ENCODE measurements at places on chromosomes 2 and 18. TPM values are rescaled to one million over a fixed set of nuclear protein-coding genes. Genes with fewer than 3 reads are reported as not detected.

GRCh38 chr2:241777170-241777685, 606 bp downstream of the GAL3ST2 start:
- H3K36me3 ChIP-seq: no peaks in the 10 kb centered on the region
- H3K27me3 ChIP-seq: no peaks in the 10 kb centered on the region
- no peak for DNase-seq
- H3K4me1 ChIP-seq: no peaks in the 10 kb centered on the region
- H3K27ac ChIP-seq: no peak overlapping the region

GRCh38 chr2:136207665-136208064, 89.7 kb upstream of the CXCR4 start:
- peaks cover 42% of the 10 kb centered on the region for H3K4me1 ChIP-seq
- no peak for DNase-seq
- H3K27me3 ChIP-seq: no peaks in the 10 kb centered on the region
- H3K36me3 ChIP-seq: no peaks in the 10 kb centered on the region
- H3K27ac ChIP-seq: peak overlapping the region; percentile 65
- no peak overlapping the region for H3K4me3 ChIP-seq

The MC2R gene
- total RNA-seq: 0.05 TPM

DNA sequence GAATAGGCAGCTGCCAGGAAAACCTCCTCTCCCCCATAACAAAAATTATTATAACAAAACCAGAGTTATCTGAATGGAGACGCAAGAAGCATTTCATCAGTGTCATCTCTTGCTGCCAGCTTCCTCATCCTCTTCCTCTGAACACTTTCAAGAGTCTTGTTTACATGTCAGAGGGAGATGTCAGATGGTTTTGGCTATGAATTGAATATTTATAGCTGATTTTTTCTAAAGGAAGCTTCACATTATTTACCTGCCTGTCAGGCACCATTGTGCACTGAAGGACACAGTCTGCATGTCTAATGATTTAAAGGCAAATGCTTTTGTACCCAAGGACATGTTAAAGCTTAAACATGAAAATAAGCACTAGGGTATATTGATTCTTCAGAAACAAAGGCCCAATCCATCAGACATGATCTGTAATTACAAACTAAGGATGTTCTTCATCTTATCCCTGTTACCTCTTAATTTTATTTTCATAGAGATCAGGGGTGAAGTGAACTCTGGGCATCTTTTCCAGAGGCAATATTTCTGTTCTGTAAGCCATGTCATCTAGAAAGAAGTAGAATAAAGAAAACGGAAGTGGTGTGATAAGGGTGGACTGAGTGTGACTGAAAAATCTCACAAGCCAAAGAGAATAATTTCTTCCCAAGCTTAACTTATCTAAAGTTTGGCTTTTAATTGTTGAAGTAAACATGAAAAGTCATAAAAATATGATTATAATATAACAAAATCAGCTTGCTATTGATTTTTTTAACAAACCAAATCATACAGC, 168.7 kb downstream of the ANKRD44 start:
- H3K4me1 ChIP-seq: peaks cover 42% of the 10 kb centered on the region
- H3K27ac ChIP-seq: no peak overlapping the region
- no peak for DNase-seq
- H3K36me3 ChIP-seq: no peaks in the 10 kb centered on the region
- no peak overlapping the region for H3K4me3 ChIP-seq

DNA sequence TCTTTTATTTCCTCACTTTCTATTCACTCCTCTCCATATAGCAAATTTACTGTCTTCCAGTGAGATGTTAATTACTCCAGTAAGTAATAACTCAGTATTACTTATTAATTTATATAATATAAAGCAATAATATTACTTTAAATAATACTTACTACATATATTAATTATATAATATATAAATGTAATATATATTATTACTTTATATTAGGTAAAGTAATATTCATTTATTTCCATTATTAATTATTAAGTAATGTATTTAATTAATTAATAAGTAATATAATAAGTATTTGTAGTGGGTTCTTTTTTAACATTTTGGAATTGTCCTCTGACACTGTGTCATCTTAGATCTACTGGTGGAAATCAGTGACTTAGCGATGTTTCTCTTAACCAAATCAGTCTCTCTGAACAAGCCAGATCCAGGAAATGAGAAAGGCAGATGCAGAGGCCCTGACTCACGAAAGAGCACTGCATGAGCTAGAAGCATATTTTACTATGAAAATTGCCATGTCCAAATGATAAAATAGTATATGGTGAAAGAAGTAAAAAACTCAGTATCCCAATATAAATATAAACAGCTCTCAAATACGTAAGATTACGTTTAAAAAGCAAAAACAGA, 115.9 kb downstream of the DSEL start:
- DNase-seq: no peak
- H3K36me3 ChIP-seq: no peaks in the 10 kb centered on the region
- no peaks in the 10 kb centered on the region for H3K27me3 ChIP-seq
- no peaks in the 10 kb centered on the region for H3K4me1 ChIP-seq

The DSG4 gene
- total RNA-seq: under 0.01 TPM

The SKA1 gene
- total RNA-seq: 11.5 TPM

DNA sequence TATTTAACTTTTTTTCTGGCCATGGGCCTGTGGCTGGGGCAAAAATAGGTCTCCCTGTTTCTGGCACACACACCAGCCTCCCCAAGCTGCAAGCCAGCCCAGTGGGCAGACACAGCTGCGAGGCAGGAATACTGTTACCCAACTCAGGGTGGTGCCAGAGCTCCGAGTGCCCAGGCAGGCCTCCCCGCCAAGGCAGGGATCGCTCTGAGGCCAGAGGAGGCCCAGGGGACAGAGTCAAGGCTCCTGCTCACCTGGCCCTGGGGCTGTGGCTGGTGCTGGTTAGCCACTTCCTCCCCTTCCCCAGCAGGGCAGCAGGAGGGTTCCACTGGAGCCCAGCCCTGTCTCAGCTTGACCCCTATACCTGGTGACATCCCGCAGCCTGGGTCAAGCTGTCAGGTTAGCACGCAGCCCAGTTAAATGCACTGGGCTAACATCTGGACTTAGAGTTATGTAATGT, 67.1 kb upstream of the EPAS1 start:
- no peak for DNase-seq
- no peaks in the 10 kb centered on the region for H3K36me3 ChIP-seq
- no peak overlapping the region for H3K27ac ChIP-seq
- H3K27me3 ChIP-seq: no peaks in the 10 kb centered on the region

DNA sequence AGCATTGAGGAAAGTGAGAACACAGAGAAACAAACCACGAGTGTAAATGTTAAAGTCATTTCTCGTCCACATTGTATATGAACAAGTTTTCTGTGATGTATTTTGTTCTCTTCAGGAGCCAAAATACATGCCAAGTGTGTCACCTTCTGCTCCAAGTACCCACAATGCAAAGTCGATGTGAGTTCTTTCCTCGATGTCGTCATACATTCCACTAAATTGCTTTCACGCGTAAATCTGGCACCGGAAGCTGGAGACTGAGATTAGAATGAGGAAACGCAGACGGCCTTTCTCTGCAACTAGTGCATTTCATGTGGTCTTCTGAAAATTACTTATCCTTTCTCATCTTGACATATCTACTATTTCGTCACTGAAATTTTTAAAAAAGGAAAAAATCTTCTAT, 118.5 kb upstream of the SALL3 start:
- DNase-seq: no peak
- no peak overlapping the region for H3K4me3 ChIP-seq
- no peak overlapping the region for H3K27ac ChIP-seq
- H3K4me1 ChIP-seq: no peaks in the 10 kb centered on the region
- no peaks in the 10 kb centered on the region for H3K27me3 ChIP-seq
- H3K36me3 ChIP-seq: no peaks in the 10 kb centered on the region

The TXNDC2 gene
- not detected for total RNA-seq

The MARCHF7 gene
- 118 TPM for total RNA-seq

GRCh38 chr2:203817147-203817546, 50.4 kb upstream of the CTLA4 start:
- no peak overlapping the region for H3K27ac ChIP-seq
- DNase-seq: no peak
- no peak overlapping the region for H3K4me3 ChIP-seq
- H3K27me3 ChIP-seq: no peaks in the 10 kb centered on the region
- H3K4me1 ChIP-seq: peaks cover 34% of the 10 kb centered on the region

DNA sequence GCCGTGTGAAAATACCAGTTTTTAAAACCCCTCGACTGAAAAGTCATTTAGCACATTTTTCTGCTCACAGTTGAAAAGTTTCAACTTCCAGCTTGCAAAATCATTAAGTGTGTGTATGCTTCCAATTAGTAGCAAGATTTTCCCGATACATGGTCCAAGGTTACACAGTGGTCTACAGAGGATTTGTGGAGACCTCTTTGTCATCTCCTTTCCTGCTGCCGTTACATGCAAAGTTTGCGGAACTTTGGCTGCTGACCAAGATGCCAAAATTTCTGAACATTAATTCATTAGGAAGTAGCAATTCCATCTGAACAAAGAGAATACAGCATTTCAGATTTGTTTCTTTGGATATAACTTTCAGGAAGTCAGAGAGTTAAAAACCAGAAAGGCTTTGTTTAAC, 474.6 kb downstream of the PLCL1 start:
- no peak for DNase-seq
- no peak overlapping the region for H3K4me3 ChIP-seq
- H3K36me3 ChIP-seq: no peaks in the 10 kb centered on the region

The WDFY1 gene
- total RNA-seq: 35.0 TPM

GRCh38 chr18:35740656-35741055, 159.1 kb downstream of the GALNT1 start:
- no peaks in the 10 kb centered on the region for H3K4me1 ChIP-seq
- H3K36me3 ChIP-seq: no peaks in the 10 kb centered on the region
- no peak overlapping the region for H3K27ac ChIP-seq
- DNase-seq: no peak
- no peak overlapping the region for H3K4me3 ChIP-seq

GRCh38 chr2:12416600-12416999, 300.1 kb upstream of the TRIB2 start:
- no peak overlapping the region for H3K27ac ChIP-seq
- H3K4me1 ChIP-seq: peaks cover 4% of the 10 kb centered on the region
- no peaks in the 10 kb centered on the region for H3K36me3 ChIP-seq
- no peak for DNase-seq
- no peaks in the 10 kb centered on the region for H3K27me3 ChIP-seq
- no peak overlapping the region for H3K4me3 ChIP-seq

GRCh38 chr18:24930478-24930877, 421.5 kb downstream of the ZNF521 start:
- H3K4me3 ChIP-seq: no peak overlapping the region
- peaks cover 13% of the 10 kb centered on the region for H3K4me1 ChIP-seq
- no peaks in the 10 kb centered on the region for H3K36me3 ChIP-seq
- H3K27me3 ChIP-seq: no peaks in the 10 kb centered on the region
- DNase-seq: no peak

DNA sequence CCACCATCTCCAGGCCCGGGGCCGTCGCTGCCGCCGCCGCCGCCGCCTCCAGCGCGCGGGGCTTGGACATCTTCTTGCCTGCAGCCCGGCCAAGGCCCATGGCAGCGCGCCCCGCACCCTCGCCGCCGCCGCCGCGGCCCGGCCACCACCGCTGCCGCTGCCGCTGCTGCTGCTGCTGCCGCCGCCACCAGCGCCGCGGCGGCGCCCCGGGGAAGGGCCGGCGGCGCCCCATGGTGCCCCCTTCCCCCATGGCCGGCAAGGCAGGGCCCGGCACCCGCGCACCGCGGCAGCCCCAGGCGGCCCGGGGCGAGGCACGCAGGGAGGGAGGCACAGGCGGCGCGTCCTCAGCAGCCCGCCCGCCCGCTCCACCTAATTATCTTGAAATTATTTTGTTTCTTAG, 3057.4 kb downstream of the RPIA start:
- no peak overlapping the region for H3K27ac ChIP-seq
- H3K36me3 ChIP-seq: no peaks in the 10 kb centered on the region

DNA sequence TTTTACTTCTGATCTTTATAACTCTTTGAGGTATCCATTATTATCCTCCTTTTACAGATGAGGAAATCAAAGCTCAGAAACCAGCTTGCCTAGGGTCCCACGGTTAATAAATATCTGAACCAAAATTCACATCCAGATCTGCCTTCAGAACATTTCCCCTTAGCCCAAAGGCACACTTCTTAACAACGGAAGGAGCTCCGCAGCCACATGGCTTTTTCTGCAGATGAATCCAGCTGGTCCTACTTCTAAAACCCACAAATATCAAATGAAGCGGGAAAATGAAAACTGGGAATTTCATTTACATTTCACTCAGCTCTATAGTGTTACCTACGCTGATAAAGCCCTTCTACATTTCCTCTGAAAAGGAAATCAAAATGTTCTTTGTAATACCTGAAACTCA, 357.0 kb upstream of the ID2 start:
- no peaks in the 10 kb centered on the region for H3K27me3 ChIP-seq
- no peak for DNase-seq
- peaks cover 59% of the 10 kb centered on the region for H3K4me1 ChIP-seq
- H3K36me3 ChIP-seq: no peaks in the 10 kb centered on the region

GRCh38 chr2:233259730-233260129, 8.3 kb downstream of the ATG16L1 start:
- no peak overlapping the region for H3K4me3 ChIP-seq
- no peaks in the 10 kb centered on the region for H3K4me1 ChIP-seq
- peaks cover 97% of the 10 kb centered on the region for H3K36me3 ChIP-seq
- H3K27me3 ChIP-seq: no peaks in the 10 kb centered on the region
- H3K27ac ChIP-seq: no peak overlapping the region

The ABCG8 gene
- under 0.01 TPM for total RNA-seq

DNA sequence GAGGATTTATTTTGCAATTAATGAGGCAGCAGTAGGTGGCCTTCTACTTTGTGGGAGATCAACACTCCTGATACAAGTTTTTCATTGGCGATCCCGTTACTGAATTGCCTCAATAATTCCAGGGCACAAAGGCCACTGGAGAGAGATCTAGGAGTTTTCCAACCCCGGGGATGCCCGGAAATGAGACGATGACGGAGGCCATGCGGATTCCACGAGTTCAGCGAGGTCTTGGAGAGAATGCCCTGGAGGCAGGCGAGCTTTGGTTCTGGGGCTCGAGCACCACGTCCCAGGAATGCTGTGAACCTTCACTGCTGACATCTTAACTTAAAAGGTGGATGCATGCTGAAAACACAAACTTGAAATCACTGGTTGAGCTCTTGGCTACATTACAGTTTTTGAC, 74.2 kb downstream of the LDLRAD4 start:
- H3K27me3 ChIP-seq: no peaks in the 10 kb centered on the region
- peaks cover 34% of the 10 kb centered on the region for H3K4me1 ChIP-seq
- H3K36me3 ChIP-seq: peaks cover 44% of the 10 kb centered on the region
- H3K27ac ChIP-seq: no peak overlapping the region
- H3K4me3 ChIP-seq: no peak overlapping the region
- DNase-seq: no peak

DNA sequence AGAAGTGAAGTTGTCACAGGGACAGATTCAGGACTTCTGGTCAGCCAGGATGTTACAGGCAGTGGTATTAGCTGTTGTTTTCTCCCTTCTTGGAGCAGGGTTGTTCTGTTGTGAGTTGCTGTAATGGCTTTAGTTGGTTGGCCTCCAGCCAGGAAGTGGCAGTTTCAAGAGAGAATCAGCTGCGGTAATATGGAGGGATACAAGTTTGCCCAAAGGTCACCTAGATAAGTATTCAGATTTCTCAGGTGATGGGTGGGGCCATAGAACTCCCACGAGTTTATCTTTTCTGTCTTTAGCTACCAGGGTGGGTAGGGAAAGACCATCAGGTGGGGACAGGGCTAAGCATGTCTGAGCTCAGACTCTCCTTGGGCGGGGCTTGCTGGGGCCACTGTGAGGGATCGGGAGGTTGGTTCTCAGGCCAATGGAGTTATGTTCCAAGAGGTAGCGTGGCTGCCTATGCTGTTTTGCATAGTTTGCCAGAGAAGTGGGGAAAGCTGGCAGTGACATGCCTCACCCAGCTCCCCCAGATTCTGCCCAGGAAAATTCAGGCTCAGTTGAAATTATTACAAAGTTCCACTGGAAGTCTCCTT, 640.4 kb upstream of the CHAC2 start:
- H3K36me3 ChIP-seq: no peaks in the 10 kb centered on the region
- no peak for DNase-seq
- H3K4me3 ChIP-seq: no peak overlapping the region
- H3K27ac ChIP-seq: no peak overlapping the region

The KIAA2012 gene
- total RNA-seq: 0.19 TPM
